Large intestine (tissue), 12 donors: ENCODE measurements at places on chromosomes 2 and 18.

DNA sequence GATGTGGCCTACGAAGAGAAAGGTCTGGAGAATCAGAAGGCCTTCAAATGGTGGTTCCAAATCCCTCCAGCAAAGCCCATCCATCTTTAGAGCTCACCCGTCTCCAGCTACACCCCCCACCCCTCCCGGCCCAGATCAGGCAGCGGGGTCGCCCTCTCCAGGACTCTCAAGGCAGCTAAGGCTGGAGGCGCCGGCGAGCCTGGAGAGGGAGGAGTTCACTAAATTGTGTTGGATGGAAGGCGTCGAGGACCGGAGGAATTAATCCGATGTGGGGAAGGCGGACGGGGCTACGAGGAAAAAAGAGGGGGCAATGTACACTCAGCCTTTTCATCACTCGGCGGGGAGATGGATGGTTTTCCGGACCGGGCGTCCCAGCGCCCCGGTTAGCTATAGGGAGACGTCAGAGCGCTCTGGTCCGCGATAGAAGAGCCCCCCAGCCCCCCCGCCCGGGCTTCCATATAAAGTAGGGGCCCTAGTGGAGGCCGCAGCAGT, at the start of gene GRP:
TSS of gene GRP (plus strand) at position 487 of the 492 bp plus-strand sequence. CDS start 108 bp downstream, outside the sequence.
- no peak for DNase-seq

GRCh38 chr2:231398585-231398984, 3.1 kb downstream of the B3GNT7 start:
- no peak for DNase-seq

- DNase-seq = no peak
Measured at GRCh38 chr2:184562532-184562931, 35.8 kb upstream of the ZNF804A start.

DNA sequence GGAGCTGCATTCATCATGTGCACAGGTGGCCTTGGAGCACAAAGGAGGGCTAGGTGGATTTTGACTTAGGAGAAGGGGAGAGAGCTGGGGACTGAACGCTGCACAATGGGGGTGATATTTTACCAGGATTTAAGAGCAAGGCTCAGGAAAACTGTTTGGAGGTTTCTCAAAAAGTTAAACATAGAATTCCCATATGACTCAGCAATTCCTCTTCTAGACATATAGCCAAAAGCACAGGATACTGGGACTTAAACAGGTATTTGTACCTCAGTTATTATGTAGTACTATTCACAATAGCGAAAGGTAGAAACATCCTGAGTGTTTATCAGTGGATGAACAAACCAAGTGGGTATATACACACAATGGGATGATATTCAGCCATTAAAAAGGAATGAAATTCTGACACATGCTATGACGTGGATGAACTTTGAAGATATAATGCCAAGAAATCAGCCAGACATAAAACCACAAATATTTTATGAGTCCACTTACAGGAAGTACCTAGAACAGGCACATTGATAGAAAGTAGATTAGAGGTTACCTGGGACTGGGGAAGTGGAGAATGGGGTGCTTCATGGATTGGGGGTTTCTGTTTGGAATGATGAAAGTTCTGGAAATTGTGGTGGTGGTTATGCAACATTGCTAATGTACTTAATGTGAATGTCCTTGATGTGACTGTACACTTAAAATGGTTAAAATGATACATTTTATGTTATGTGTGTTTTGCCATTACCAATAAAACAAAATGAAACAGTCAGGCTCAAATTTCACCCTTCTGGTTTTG, 216.9 kb downstream of the HAUS1 start:
- no peak for DNase-seq

DNA sequence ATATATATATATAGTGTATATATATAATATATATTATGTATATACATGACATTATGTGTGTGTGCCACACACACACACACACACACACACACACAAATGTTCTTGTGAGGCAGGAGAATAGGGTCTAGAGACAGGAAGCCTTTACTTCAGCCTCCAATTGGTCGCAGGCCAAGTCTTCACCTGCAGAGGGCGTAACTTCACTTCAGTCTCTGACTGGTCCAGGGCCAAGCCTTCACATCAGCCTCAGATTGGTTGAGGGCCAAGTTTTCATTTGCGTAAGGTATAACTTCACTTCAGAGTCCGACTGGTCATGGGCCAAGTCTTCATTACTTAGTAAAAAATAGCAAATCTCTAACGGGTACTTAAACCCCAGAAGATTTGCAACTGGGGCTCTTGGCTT, 13.2 kb upstream of the SS18 start:
- DNase-seq = no peak

DNA sequence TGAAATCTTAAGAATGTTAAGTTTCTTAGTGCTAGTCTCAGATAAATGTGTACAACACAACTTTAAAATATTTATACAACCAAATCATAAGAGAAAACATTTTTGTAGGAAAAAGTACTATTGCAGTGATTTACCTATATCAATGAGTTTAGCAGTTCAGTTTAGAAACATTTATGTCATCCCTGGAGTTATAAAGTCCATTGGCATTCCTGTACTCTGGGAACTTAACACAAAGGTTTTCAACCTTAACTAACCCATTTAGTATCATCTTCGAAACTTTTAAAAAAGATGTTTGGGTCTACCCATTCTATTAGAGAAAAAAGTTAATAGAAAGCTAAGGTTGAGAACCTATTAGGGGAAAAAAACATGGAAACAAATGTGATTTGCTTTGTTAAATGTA, 10.9 kb downstream of the AFTPH start:
- DNase-seq = no peak

DNA sequence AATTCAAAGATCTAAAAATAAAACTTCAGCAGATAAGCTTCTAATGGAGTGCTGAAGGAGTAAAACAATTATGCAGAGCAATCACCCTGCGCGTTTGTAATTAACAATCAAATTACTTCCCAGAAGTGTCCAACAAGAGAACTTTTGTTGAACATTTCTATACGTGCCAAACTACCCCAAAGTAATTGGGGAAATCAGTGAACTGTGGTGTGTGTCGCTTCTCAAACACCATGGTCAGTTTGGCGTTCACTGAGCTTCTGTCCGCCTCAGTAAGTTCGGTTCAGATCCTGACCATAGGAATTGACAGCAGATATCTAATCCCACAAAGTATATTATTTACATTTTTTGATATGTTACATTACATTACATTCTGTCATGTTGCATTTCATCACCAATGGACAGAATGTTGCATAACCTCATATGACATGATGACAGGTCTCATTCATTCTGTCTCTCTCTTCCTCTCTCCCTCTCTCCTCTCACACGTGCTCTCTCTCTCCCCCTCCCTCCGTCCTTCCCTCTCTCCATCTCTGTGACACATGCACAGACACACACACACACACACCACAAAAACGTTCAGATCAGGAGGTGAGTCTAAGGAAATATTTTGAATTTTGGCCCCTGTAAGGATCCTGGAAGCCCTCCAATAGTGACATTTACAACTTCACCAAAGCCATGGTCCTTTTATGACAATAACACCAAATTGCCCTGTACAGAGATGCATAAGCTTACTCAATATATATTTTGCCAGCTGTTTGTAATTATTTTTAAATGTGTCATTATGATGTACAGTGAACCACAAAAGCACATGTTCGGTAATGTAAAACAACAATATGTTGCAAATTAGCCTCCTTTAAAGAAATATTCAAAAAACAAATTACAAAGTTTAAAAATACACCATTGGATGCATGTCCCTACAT, 269.2 kb downstream of the FIGN start:
- DNase-seq = no peak

DNA sequence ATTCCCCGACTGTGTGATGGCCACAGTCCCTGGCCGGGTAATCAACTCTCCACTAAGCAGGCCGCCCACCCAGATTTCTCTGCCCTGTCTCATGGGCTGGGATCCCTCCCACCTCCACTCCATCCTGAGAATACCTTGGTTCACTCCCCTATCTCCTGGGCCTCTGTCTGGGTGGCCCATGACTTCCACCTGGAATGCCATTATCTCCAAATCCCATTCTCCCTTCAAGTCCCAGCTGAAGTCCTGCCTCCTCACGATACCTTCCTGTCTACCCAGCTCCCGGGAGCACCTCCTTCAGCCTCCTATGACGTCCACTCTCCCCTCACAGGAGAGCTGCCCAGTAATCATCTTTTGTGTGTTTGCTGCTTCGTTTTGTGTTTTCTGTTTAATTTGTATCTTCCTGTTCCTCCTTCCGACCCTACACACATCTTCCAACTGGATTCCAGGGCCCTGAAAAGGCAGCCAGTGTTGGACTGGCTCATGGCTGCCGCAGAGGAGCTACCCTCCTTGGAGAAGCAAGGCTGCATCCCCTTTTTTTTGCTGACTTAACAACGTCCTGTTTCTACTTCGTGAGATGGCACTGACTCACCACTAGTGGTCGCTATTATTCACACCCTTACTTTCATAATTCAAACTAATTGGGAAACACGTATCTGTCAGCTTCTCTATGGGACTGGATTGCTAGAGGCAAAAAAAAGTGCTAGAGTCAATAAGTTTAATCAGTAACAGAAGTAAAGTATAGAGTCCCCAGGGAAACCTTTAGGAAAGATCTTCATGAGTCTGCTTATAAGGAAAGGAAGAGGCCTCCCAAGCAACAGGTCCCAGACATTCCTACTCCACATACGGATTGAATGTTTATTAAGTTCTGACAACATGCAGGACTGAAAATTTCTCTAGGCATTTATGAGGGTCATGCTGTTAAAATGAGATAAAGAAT, 171.9 kb upstream of the GATA6 start:
- DNase-seq = peak; percentile 83

DNA sequence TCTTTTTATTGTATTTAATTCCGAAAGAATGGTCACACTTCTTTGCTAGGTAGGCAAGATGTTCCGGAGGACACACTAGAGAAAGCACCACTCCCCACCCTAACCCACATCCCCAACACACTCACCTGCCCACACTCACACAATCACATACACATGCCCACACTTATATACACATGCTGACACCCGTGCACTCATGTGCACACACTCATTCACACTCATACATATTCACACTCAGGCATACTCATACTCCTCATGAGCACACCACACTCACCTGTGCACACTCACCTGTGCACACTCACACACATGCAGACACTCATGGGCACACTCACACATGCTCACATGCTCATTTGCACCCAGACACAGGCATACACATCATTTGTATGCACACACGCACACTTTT, 21.4 kb downstream of the DIPK1C start:
- no peak for DNase-seq

DNA sequence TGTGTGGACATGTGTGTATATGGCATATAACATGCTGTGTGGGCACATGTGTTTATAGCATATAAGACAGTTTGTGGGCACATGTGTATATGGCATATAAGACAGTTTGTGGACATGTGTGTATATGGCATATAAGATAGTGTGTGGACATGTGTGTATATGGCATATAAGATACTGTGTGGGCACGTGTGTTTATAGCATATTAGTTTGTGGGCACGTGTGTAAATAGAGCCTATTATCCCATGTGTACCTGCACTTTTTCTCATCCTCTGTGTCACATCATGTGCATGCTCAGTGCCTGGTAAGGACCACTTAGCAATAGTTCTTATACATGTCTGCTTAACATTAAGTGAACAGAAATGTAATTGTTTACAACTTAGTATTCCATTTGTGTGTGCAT, 45.2 kb downstream of the TPO start:
- DNase-seq = no peak

DNA sequence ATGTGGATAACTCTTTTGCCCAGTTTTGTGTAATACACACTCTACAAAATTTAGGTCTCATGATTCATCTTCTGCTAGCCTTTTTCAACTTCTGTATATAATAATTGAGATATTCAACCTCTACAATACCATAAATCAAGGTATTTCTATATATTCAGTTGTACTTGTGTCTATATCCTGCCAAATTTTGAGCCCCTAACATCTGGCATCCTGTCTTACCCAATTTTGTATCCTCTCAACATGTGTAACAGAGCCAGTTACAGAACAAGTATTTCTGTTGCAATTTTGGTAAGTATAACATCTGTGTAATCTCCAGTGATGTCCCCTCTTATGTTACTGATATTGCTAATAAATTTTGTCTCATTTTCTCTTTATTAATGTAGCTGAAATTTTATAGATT, 145.8 kb downstream of the TRIB2 start:
- no peak for DNase-seq

- DNase-seq = peak; percentile 87
Measured at GRCh38 chr2:54629914-54630857, 93.3 kb upstream of the EML6 start.

- DNase-seq = peak; percentile 27
Measured at GRCh38 chr2:39059366-39059952, 61.4 kb downstream of the SOS1 start.

GRCh38 chr18:36309436-36310391, 12.2 kb downstream of the FHOD3 start:
- DNase-seq = no peak

GRCh38 chr2:198134293-198134955, 330.0 kb downstream of the PLCL1 start:
- no peak for DNase-seq

- no peak for DNase-seq
Measured at GRCh38 chr2:61100801-61101200, 35.1 kb downstream of the SANBR start.

DNA sequence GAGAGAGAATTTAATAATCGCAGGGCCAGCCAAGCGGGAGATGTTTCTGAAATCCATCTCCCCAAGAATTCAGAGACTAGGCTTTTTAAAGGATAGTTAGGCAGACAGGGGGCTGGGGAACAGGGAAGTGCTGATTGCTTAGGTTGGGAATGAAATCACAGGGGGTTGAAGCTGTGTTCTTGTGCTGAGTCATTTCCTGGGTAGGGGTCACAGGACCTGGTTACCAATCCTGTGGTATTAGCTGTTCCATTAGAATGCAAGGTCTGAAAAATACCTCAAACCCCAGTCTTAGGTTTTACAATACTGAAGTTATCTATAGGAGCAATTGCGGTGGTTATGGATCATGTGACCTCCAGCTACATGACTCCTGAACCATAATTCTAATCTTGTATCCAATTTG, 4.6 kb downstream of the SP140 start:
- DNase-seq = no peak

DNA sequence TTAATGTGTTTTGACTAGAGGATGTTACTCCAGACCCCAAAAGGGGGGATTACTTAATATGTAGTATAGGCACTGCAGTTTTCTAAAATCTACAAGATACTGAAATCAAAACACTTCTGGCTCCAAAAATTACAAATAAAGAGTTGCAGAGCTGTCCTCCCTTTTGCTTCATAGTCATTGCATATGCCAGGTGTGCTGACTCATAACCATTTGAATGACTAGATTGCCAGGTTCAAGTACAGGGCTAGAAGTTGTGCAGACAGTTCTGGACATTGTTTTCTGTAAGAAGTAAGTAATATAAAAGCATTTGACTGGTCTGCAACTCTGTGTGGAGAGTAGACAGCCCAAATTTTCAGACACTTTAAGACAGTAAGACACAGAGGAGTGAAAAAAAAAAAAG, 6.7 kb downstream of the CWC22 start:
- no peak for DNase-seq
